ENCODE measurements at places on chromosomes 16 and 17.

DNA sequence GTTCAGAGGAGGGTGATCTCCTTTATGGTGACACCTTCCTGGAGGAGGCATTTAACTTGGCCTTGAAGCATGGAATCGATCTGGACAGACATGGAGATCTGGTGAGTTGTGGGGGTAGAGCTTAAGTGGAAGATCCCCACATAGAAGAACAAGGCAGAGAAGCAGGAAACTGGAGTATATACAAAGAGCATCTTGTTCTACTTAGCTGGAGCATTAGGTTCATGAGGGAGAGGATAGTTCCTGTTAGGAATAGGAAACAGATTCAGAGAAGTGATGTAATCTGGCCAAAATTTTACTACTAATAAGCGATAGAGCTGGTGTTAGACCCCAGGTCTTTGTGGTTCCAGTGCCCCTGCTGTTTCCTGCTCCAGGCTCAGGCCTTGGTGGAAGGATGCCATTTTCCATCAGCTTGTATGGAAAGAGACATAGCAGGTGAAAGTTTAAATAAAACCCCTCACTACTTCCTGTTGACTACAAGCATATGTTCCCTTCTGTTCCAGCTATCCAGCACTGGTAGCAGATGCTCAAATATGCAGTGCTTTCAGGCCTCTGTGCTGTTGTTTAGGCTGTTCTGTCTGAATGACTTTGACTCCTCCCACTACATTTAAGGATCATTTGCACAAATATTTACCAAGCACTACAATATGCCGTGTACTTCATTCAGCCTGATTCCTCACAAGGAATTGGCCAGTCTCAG, 9.4 kb downstream of the RPAIN start:
- no peak for DNase-seq

GRCh38 chr17:75500419-75501216, 14.7 kb downstream of the CASKIN2 start:
- DNase-seq, result no peak

DNA sequence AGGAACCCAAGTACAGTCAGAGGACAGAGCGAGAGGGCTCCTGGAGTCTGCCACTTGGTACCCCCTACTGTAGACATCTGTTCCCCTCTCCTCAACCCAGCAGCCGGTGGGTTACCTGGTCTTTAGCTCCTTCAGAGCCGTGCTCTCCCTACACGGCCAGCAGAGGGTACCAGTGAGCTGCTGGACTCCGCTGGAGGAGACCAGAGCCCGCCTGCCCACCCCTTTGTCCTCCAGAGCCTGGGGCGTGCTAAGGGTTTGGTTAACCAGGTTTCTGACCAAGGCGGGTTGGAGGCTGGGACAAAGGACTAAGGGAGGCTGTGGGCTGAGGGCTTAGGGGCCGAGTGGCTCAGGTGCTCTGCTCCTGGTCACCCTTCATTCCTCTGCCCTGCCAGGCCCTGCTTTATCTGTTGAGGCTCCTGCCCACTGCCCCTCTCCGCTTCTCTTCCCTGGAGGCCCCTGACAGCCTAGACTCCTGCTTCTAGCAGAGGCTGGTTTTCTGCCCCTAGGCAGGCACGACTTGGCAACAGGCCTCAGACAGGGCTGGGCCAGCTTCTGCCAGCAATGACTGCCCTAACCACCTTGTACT, 2.7 kb upstream of the HSD11B2 start:
- DNase-seq, result peak; percentile 28

GRCh38 chr16:29011112-29011511, 26.3 kb downstream of the LAT start:
- no peak for DNase-seq

DNA sequence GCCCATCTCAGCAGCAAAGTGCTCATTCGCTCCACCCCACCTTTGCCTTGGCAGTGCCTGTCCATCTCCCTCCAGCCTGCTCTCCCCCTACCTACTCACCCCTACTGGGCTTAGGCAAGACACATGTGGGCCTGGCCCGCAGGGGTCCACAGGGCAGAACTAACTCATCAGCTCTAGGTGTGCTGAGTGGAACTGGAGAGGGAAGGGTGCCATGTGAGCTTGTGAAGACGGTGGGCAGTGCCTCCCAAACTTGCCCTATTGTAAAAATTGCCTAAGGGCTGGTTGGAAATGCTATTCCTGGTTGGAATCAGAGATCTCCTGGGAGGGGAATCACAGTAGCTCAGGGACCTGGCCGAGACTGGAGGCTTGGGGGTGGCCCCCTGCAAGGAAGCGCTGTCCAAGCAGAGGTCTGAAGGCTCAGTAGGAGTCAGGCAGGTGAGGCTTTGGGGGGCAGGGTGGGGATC, 29.1 kb upstream of the TNS4 start:
- DNase-seq, result no peak
